IPS DF 6.9 (cell line): ENCODE measurements at places on chromosomes 7 and 10.

DNA sequence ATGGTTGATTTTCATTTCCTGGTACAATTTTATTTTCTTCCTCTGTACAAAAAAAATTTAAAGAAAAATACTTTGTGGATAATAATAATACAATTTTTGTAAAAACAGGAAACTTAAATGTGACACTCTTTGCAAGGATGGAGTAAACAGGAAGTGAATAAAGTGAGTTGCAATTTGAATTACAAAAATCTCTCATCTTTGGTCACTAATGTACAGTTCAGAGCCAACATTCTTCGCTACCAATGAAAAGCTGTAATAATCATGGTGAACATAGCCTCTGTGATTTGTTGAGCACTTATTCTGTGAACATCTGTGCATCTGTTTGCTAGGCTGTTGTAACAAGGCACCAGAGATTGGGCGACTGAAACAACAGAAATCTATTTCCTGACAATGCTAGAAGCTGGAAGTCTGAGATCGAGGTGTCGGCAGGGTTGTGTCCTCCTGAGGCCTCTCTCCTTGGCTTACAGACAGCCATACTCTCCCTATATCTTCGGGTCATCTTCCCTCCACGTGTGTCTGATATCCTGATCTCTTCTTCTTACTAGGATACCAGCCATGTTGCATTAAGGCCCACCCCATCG is 295.3 kb upstream of the KLF6 start:
- DNase-seq, result no peak

DNA sequence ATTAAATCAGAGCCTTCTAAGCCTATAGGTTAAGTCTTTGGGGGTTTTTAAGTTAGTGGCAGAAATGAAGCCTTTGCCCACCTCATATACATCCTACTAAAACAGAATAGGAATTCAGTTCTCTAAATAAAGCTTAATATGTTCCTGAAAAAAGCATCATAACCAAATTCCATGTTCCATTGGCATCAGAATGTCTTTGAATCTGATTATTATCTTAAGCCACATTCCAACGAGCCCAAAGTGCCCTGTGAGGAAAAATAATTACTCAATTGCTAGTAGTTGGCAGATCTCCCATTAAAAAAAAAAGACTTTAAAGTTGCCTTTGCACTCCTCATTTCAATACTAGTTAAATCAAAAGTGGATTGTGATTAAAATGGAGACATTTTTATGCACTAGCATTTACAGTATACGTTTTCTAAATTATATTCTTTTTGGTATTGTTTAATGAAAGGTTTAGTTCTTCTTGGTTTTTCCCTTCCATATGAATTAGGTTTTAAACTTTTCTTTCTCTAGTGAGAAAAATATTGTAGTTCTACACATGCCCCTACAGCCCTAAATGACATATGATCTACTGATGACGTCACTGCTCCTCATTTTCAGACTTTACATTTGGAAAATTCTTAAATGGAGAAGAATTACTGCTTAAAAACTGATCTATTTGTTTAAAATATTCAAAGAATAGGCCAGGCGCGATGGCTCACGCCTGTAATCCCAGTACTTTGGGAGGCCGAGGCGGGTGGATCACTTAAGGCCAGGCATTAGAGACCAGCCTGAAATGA is 54.3 kb upstream of the CABCOCO1 start:
- DNase-seq, result no peak

DNA sequence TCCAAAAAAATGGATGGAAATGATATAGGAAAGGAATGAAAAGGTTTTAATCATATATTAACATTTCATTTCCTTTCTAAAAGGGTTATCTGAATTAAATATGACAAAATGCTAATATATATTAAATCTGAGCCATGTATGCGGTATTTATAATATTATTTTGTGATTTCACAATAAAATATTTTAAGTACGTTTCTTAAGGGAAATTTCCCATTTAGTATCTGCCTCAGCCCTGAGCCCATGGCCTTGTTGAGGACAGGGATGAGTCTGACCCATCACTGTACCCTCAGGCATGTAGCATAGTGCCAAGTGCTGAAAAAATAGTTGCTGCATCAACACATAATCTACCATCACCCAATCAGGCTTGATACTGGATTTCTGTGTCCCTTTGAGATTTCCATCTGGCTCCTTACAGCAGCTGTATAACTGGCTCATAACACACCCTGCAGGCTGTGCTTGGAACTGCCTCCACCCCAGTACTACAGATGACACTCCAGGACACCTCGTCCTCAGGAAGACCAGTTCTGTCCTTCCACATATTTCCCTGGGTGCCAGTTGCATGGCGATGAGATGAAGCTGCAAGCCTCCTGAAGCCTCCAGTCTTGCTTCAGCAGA is 59.4 kb upstream of the ASAH2 start:
- DNase-seq, result peak; percentile 50

DNA sequence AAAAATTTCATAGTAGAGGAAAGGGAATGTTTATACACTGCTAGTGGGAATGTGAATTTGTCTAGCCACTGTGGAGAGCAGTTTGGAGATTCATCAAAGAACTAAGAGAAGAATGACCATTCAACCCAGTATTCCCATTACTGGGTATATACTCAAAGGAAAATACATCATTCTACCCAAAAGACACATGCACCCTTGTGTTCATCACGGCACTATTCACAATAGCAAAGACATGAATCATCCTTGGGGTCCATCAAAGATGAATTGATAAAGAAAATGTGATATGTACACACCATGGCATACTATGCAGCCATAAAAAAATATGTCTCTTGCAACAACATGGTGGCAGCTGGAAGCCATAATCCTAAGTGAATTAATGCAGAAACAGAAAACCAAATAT is 825.7 kb downstream of the TNS3 start:
- DNase-seq, result no peak

GRCh38 chr10:109987452-109988211 is 20.2 kb upstream of the ADD3 start:
- DNase-seq, result no peak

DNA sequence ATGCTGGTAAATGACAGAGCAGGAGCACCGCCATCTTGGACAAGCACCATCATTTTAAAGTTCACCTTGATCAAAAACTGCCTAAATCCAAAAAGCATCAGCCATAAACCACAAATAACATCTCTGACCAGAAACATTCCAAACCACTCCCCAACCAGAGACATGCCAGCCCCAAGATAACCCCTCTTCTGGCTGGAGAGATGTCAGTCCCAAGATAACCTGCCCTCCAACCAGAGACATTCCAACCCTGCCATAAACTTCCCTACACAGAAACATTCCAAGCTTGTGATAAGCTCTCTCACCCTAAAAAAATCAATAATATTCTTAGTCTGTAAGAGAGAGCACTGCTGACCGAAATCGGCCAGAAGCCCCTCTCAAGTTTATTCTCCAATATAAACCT is 659.3 kb downstream of the XPNPEP1 start:
- DNase-seq, result no peak

DNA sequence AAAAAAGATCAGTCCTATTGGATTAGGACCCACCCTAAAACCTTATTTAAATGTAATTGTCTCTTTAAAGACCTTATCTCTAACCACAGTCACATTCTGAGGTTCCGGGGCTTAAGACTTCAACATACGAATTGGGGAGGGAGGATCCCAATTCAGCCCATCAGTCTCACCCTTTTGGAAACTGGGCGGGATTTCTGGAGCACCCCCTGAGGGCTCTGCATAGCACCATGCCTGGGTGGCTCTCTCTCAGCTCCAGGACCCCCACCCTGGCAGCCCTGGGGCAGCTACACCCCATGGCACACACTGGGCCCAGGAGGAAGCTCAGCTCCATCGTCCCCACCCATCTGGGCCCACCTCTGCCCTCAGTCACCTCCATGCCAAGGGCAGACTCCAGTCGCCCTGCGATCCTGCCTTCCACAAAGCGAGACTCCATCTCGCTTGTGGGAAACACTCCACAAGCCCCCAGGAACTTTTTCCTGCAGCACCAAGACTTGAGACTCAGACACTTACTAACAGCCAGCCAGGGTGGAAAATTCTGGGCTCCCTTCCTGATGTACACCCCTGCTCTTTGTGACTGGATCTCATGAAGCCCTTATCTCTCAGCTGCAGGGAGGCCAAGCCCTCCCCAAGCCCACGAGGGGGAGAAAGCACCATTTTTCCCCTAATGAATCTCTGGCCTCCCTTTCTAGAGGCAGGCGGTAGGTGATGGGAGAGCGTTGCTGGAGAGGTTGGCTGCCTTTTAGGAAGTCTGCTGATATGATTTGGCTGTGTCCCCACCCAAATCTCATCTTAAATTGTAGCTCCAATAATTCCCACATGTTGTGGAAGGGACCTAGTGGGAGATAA is 90.8 kb upstream of the KDM7A start:
- no peak for DNase-seq

- DNase-seq, result no peak
Measured at GRCh38 chr10:76766682-76767081, 870.9 kb downstream of the KCNMA1 start.

DNA sequence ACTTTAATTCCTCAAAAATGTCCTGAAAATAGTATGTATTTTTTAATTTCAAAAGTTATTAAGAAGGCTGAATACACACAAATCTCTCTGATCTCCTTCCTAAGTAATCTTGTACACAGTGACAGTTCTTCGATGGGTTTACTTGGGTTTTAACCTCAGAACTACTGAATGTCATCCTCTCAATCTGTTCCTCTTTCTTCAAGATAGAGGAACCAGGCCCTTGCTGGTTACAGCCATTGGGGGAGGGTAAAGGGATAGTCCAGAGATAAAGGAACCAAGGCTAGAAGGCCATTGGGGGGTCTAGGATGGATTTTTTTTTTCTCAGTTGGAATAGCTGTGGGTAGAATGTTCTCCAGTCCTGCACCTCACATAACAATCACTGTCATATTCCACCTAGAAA is 224.9 kb downstream of the SKIDA1 start:
- DNase-seq, result no peak

GRCh38 chr10:24381235-24382010 is 172.5 kb downstream of the KIAA1217 start:
- no peak for DNase-seq

DNA sequence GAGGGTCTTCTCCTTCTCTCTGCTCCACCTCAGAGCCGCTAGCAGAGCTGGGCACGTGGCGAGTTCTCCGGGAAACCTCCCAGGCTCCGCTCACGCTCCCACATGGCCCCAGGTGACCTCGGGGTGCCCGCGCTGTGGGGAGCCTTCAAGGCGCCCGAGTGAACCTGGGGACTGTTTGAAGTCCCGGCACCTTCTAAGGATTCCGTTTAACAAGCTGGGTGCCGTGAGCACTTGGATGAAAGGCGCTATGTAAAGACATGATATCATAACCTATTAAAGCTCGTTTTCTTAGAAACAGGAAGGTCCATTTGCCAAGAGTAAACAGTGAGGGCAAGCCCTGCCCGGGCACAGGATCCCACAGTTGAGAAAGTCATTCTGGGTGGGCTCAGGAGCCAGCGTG is 15.8 kb upstream of the MYL10 start:
- DNase-seq, result no peak

- no peak for DNase-seq
Measured at GRCh38 chr7:44138698-44139097, 2.4 kb downstream of the MYL7 start.

- DNase-seq, result no peak
Measured at GRCh38 chr10:107666214-107666613, 501.7 kb upstream of the SORCS1 start.

GRCh38 chr10:22466763-22467334 is 121.6 kb downstream of the SPAG6 start:
- no peak for DNase-seq

DNA sequence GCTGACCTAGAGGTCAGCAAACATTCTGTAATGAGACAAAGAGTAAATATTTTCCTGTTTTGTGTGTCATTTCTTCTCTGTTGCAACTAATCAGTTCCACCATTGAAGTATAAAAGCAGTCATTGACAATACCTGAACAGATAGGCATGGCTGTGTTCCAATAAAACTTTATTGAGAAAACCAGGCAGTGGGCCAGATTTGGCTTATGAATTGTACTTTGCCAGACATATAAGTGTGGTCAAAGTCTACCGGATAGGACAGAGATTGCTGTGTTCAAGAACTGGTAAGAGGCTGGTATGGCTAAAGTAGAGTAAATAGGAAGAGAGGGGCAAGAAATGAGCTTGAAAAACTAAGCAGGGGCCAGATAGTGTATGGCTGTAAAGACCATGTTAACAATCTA is 38.3 kb upstream of the TAC1 start:
- no peak for DNase-seq

GRCh38 chr7:85619236-85619635 is 432.4 kb upstream of the SEMA3D start:
- DNase-seq, result no peak
